ENCODE measurements at places on chromosomes 5 and 9.
A peak's percentile ranks its signal among the peaks of the same experiment; 100 is the strongest.

DNA sequence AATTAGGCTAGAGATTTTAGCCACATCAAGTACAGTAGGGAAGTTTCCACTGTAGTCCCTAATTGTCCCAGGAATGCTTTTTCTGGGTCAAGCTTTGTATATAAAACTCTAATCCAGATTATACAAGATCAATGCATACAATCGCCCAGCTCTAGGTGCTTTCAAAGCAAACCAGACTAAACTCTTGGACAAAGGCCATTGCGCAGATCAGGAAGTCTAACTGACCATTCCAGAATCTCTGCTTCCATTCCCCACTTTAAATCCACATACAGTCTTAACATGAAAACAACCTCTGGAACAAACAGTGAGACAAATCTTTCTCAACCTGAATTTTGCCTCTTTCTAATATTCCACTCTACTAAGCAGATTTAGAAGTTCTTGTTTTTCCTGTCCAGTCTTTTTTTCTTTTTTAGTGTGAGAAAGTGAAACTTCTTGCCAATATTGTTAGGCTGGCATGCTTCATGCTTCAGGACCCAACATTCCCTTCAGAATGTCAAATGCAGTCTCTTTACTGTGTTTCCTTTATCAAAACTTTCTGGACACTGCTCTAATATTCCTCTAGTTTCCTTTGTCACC, 76.1 kb downstream of the ITGA1 start:
- no peak for DNase-seq

DNA sequence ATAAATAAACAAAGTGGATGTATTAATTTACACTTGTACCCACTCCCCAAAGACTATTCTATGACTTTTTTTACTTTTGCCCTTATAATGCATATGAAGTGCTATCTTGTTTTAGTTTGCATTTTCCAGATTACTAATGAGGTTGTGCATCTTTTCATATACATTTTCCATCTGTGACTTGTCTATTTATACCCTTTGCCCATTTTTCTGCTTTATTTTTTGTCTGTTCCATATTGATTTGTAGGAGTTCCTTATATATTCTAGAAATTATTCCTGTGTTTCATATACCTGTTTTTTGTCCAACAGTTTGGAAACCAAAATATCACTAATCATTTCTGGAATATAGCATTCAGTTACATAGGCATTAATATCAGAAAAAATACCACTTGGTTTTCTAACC, 54.0 kb upstream of the SLC30A5 start:
- no peak for DNase-seq

GRCh38 chr5:151106043-151106442, 25.2 kb upstream of the TNIP1 start:
- no peak for DNase-seq

GRCh38 chr5:139657363-139658321, 9.5 kb downstream of the CXXC5 start:
- no peak for DNase-seq

DNA sequence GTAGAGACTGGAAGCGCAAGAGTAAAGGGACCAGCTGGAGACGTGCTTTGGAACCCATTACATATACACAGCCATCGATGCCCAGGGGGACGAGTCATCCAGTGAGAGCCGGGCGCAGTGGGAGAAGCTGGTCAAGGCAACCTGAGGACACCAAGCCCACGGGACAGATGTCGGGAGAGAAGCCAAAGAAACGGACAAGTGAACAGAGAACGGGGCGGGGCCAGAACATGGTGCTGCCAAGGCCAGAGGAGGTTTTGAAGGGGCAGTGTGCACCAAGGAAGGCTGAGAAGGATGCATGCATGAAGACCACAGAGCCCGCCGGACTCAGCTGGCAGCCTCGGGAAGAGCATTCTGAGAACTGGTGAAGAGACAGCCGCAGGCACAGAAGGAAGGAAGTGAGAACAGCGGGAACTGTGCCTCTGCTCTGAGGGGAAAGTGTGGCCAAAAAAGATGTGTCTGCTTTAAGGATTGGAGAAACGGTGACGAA, 20.3 kb downstream of the CAMSAP1 start:
- DNase-seq: no peak

GRCh38 chr5:31113666-31114350, 79.7 kb upstream of the CDH6 start:
- DNase-seq: no peak

GRCh38 chr5:59483971-59484472, 409.5 kb downstream of the PDE4D start:
- no peak for DNase-seq

GRCh38 chr9:84997472-84997871, 327.9 kb downstream of the NTRK2 start:
- DNase-seq: no peak

GRCh38 chr5:65978251-65978650, 51.9 kb downstream of the ERBIN start:
- no peak for DNase-seq

GRCh38 chr5:92023555-92023954, 640.4 kb upstream of the ARRDC3 start:
- DNase-seq: no peak

- no peak for DNase-seq
Observed at GRCh38 chr5:180825768-180826525, 23.3 kb upstream of the MGAT1 start.

GRCh38 chr9:33466565-33467495, 6.9 kb downstream of the NOL6 start:
- no peak for DNase-seq

DNA sequence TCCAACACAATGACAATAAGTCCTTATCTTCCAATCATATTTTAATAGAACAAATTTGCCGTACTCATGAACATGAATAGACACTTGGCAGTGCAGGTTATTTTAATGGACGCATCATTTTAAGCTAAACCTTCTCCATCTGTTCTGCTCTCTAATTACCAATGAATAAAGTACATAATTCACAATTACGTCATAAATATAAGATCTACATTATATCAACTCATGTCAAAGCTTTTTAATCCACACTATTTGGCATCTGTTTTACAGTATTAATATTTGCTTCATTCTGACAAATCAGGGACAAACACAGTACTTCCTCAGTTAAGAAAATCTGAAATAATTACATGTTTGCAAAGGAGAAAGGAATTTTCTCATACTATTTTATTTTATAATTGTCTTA, 344.1 kb upstream of the DMAC1 start:
- no peak for DNase-seq

GRCh38 chr5:34738381-34738780, 82.3 kb downstream of the RAI14 start:
- no peak for DNase-seq

GRCh38 chr5:135535820-135536801, at the start of gene NEUROG1:
Gene NEUROG1, minus strand, starts transcription at chr5:135535964. Its CDS starts 274 bp downstream, at chr5:135535690.
- peak; percentile 22 for DNase-seq

- no peak for DNase-seq
Observed at GRCh38 chr5:66897356-66897755, 299.2 kb downstream of the CD180 start.

GRCh38 chr9:19119246-19119645, 8.0 kb downstream of the PLIN2 start:
- DNase-seq: no peak

DNA sequence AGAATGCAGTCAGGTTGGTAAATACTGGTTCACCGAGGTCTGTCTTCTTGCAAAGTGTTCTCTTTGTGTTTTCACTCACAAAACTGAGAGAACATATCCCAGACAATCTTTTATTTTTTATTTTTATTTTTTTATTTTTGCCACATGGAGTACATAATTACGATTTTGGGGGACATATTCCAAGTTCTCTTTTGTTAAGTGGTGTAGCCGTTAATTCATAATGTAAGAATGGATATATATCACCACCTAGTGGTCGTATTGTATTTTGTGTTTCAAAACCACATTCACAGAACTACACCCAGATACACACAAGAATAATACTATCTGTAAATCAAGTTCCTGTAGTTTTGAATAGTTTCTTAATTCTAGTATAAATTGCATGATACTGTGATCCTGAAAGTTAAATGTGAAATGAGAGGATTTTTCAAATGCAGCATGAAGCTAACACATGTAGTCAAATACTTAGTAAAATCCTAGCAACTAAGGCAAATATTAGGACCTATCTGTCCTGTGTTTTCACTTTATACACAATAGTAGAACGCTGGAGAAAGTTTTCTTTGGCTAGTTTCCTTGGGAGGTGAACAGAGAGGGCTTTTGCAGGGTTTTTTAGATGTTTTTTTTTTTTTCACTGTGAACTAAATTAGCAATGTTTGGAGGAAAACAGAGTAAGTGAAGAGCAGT, 92.7 kb downstream of the VCAN start:
- DNase-seq: peak; percentile 21

DNA sequence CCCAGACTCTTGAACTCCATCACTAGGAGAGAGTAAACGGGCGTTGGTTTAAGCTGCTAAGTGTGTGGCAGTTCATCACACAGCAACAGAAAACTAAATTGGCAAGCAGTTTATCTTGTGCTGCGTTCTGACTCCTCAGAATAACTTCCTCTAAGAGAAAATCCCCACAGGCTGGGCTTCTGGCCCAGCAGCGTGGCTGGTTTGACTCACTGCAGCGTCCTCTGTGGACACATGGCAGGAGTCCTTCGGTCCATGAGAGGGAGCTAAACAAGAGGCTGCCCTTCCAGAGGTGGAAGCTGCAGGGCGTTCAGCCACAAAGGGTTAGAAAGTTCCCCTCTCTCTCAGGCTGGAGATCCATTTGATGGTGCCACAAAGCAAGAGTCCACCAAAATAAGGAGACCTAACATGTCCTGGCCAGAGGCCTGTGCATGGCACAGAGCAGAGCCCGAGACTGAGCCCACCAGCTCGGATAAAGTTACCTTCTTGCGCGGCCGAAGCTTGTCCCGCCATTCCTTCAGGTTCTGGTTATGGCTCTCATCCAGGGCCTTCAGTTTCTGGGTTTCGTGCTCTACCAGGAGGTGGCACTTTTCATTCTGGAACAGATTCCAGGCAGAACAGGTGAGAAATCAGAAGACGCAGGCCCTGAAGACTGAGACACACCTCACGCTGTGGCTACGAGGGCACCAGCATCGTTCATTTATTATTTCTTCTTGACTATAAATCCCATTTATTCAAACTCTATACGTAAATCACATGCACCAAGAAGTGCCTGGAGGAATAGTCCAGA, 46.2 kb upstream of the FBXW11 start:
- DNase-seq: no peak

DNA sequence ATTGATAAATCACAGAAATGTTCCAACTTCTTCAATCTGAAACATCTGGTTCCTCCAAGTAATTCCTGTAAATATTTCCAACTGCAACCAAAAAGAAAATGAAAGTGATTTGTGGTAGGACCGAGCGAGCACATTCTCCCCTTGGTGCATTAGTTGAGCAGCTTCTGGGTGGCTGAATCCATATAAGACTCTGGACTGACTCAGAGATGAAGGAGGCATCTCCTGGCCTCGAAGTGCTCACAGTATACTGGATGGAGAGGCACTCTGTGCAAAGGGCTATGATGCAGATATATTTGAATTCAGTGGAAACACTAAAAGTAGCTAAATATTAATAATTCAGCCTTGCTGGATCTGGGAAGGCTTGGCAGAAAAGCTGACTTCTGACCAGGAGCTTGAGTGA, 265.0 kb downstream of the MARCHF11 start:
- DNase-seq: no peak

GRCh38 chr9:28832168-28832770, 1259.0 kb upstream of the C9orf72 start:
- DNase-seq: no peak

- no peak for DNase-seq
Observed at GRCh38 chr5:54766748-54767147, 218.6 kb downstream of the ESM1 start.

DNA sequence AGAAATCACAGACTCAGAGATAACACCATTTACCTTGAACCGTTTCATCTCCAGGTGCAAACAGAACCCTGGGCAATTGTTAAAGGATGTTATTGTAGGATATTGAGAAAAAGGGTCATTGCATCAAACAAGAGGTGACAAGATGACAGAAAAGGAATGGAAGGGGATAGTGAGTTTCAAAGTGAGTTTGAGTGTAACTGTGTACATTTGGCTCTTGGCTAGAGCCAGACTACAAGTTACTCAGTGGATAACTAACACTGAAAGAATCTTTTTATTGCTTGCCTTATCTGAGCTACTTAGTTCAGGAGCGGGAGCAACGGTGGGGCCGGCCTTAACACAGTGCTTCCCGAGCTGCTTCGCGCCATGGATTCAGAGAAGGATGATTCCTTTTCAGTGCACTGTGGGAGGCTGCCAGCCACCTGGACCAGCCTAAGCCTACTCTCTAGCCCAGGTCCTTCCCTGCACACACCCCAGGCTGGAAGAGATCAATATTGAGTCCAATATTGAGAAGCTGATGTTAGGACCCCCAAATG, 193.4 kb downstream of the ATPSCKMT start:
- DNase-seq: no peak

GRCh38 chr9:5869315-5870019, 21.2 kb upstream of the MLANA start:
- DNase-seq: no peak

All from NCI-H1048 (cell line).